ENCODE measurements at places on chromosomes 2 and 18. TPM values are rescaled to one million over a fixed set of nuclear protein-coding genes. Genes with fewer than 3 reads are reported as not detected.

DNA sequence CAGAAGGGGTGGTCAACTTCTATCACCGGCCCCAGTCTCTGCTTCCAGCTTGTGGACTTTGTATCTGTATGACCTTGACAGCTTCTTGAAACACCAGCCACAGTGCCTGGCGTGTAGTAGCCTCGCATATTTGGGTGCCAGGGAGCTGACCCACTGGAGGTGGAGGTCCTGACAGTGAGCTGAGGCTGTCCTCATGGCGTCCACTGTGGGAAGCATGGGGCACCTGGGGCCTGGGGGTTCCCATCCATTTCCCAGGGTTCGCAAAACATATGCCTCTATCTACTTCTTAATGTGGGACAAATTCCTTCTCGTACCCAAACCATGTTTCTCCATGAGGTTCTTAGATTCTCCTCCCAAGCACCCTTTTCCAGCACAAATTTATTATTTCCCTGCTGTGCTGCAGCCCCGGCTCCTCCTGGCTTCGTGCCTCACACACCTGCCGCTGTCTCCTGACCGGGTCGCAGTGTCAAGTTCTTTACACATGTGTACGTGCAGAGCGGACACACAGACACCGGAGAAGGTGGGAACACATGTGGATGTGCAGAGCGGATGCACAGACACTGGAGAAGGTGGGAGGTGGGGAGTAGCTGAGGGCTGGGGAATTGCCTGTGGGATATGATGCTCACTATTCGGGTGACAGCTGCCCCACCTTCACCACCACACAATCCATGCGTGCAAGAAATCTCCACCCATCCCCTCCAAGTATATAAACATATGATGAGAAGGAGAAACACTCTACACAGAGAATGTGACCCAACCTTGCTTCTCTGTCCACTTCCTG, 23.4 kb downstream of the TMEM18 start:
- no peak for DNase-seq

UGT1A5 gene
- total RNA-seq: 0.94 TPM

MALL gene
- 22.2 TPM for total RNA-seq

GRCh38 chr18:35938158-35938557, 34.3 kb upstream of the RMP24 start:
- no peak for DNase-seq

GRCh38 chr2:31762085-31762484, 181.3 kb upstream of the SRD5A2 start:
- no peak for DNase-seq

HOXD13 gene
- not detected for total RNA-seq

DNA sequence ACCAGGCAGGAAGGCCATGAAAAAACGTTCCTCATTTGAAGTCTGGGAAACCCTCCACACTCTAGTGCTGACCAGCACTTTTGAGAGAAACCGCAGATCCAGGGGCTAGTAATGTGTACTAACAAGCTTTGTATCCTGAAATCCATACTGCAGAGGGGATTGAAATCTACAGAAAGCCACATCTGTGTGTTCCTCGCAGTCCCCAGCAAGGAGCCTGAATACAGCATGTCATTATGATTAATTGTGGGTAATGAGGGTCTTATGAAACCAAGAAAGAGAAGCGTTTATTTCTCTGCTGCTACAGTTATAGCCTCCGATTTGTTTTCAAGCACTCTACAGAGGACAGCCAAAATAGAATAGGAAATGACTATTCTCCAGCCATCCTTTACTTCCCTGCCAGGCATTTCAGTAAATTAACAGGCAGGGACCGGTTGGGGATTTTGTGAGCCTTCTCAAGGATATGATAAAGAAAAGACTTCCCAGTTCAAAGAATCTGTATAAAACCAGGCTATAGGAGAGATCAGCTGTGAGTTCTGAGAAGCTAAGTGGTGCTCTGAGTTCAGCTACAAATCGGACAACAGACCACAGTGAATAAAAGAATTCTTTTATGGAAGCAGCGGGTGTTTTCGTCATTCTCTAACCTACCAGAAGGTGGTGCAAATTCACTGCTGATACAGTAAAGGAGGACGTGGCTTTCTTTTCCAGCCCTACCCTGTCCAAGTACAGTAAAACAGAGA, 133.4 kb downstream of the INSIG2 start:
- peak; percentile 18 for DNase-seq

SLC9A2 gene
- 1.3 TPM for total RNA-seq

CCDC138 gene
- total RNA-seq: 6.6 TPM

DRC1 gene
- total RNA-seq: not detected

UGT1A10 gene
- total RNA-seq: not detected

GRCh38 chr2:220930271-220931076, 641.6 kb downstream of the EPHA4 start:
- no peak for DNase-seq

GRCh38 chr2:16546128-16546754, 119.4 kb downstream of the CYRIA start:
- peak; percentile 27 for DNase-seq

NDUFAF7 gene
- 23.1 TPM for total RNA-seq

SLC4A5 gene
- 94.5 TPM for total RNA-seq

DNA sequence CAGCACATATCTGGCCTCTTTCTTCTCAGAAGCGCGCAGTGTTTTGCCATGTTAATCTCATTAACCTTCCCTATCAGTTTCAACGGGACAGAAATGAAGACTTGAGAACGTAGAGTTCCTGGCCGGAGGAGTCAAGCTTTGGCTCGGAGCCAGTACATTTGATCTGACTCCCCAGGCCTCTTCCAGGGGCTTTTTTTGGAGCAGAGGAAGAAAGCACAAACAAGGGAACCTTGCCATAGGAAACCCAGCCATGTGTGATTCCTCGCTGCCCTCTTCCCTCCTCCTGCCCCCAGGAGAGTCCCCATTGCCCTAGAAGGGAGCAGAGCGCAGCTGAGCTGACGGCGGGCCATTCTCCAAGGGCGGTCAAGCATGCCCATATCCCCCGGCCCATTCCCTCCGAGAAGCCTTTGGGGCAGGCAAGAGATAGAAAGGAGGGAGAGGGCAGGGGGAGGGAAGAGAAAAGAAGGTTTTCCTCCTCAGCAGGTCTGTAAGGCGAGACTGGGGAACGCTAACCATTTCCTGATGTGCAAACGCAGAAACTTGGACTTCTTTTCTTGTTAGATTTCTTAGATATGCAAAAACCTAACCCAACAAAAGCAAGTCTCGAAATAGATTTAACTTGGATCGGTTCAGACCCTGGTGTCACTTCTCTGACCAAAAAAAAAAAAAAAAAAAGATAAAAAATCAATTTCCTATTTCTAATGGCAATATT, 63.7 kb upstream of the POU3F3 start:
- peak; percentile 16 for DNase-seq

ZNF407 gene
- 24.2 TPM for total RNA-seq

GRCh38 chr2:3539836-3540235, 18.3 kb downstream of the RNASEH1 start:
- no peak for DNase-seq

TUBA4B gene
- not detected for total RNA-seq

- DNase-seq: no peak
Observed at GRCh38 chr18:35862119-35862640, 110.3 kb upstream of the RMP24 start.

- DNase-seq: no peak
Observed at GRCh38 chr2:238916875-238917590, 69.1 kb downstream of the TWIST2 start.

ACKR3 gene
- 46.2 TPM for total RNA-seq

- DNase-seq: no peak
Observed at GRCh38 chr18:74869904-74870863, 272.5 kb downstream of the ZNF407 start.

DNA sequence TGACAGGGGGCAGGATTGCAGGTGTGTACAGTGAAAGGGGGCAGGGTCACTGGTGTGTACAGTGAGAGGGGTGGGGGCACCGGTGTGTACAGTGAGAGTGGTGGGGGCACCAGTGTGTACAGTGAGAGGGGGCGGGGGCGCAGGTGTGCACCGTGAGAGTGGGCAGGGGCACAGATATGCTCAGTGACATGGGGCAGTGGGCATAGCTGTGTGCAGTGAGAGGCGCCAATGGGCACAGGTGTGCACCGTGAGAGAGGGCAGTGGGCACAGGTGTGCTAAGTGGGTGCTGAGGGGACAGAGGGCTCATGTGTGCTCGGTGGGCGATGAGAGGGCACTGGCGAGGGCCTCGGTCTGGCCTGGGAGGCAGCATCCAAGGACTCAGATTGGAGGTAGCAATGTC, 63.0 kb downstream of the GREB1 start:
- DNase-seq: no peak

ABCG5 gene
- total RNA-seq: not detected

DNA sequence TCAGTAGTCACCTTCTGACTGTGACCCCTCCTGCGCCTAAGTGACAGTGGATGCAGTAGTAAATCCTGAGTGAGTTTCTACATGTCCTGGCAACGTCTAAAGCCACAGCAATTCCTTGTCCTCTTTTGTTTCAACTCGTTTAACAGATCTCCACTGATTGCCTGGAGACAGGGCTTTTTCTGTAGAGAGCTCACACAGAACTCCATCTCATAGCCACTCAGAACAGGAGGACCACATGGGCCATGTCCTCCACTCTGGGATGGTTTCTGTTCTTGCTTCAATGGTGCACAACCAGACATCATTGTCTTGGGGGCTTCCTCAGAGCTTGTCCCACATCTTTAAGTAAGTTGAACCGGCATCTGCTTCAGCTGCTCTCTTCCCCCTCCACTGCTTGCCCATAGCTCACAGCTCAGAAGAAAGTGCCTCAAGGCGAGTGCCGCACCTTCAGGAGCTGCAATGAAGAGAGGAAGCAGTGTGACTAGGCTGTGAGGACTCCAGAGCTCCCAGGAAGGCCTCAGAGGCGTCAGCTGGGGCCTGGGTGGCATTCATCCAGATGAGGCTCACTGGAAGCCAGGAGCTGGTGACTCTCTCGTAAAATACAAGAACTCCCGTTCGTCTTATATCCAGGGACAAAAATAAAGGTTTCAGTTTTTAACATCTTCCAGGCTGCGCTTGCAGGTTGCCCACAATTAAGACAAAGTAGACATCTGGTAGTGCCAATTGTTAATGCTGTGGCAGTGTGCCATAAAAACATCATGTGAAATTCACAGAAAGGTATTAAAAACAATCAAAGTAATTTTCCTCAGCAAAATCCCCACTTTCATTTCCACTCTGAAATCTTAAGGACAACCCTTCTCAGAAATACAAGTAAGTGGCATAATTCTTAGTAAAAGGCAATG, 37.3 kb downstream of the ST3GAL5 start:
- DNase-seq: no peak
